Activated T-cell treated with anti-CD3 and anti-CD28 coated beads, Interleukin-2, amount 50 U/mL, for 72 hours (primary cell): ENCODE measurements at places on chromosomes 6 and 20. TPM values are rescaled to one million over a fixed set of nuclear protein-coding genes. Genes with fewer than 3 reads are reported as not detected.

GRCh38 chr6:140816681-140817080 is 1316.0 kb upstream of the GJE1 start:
- no peak for DNase-seq

GRCh38 chr6:33609528-33609927 is 11.6 kb upstream of the ITPR3 start:
- no peak for DNase-seq

GRCh38 chr6:132972971-132973370 is 158.6 kb downstream of the RPS12 start:
- DNase-seq = no peak

- DNase-seq = no peak
Measured at GRCh38 chr20:62590309-62591121, 51.8 kb upstream of the SLCO4A1 start.

The CPXM1 gene
- total RNA-seq = 4.4 TPM

DNA sequence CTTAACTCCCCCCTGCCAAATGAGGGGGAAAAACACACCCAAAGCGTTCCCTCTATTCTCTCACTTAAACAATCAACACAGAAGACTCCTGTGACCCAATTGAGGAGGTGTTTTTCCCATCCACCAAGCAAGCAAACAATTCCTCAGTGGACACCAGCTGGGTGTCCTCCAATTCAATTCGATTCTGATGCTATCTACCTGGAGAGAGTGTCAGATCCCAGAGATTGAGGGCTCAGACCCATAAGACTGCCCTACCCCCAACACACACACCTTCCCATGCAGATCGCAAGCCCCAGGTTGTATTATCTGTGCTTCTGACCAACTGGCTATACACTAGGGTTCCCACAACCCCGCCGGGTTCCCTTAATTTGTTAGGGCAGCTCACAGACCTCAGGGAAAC is 36.8 kb downstream of the MYLIP start:
- no peak for DNase-seq

DNA sequence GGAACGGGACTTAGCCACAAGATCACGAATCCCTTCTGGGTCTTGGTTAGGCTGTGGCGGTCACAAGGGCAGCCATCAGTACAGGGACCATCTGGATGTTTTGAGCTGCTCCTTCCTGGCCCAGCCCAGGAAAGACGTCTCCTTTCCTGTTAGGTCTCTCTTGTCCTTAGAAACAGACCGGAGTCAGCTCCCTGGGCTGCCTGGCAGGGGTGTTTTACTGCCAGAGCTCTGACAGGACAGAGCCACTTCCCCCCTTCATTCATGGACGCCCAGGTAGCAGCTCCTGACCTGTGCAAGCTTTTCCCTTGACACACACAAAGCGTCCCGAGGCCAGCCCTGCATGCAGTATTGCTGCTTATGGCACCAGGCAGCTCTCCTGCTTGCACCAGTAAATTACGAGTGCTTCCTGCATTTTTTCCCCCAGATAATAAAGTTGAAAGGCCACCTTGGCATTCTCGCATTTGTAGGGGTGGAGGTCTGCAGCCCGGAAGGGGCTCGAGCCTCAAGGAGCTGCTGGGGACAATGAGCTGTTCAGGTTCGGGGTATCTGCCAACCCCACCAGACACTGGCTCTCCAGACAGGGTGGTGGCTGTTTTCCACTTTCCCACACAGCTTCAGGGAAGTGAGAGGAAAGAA is 87.4 kb downstream of the NOL4L start:
- no peak for DNase-seq

The GTSF1L gene
- not detected for total RNA-seq

GRCh38 chr6:134979142-134979541 is 29.2 kb upstream of the ALDH8A1 start:
- DNase-seq = peak; percentile 71
